Activated T-cell treated with anti-CD3 and anti-CD28 coated beads for 4 hours (primary cell): ENCODE measurements at places on chromosomes 6 and 20.

DNA sequence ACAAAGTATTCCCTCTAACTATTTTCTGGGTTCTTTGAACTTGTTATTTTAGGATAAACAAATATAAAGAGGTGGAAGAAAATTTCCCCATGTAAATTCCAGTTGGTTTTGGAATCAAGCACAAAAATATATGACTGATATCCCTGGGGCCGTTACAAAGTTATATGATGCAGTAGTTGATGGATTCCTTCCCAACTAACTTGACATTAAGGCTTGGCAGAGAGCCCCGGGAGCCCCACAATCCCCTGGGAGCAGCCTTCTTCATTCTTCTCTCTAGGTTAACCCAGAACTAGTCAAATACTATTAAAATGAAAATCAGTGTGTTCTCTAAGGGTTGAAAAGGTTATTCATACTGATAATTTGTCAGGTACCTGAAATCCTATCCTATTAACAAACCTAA is 508.9 kb upstream of the SOX4 start:
- DNase-seq, result no peak

GRCh38 chr6:52512199-52512598 is 64.7 kb downstream of the TRAM2 start:
- DNase-seq, result no peak

DNA sequence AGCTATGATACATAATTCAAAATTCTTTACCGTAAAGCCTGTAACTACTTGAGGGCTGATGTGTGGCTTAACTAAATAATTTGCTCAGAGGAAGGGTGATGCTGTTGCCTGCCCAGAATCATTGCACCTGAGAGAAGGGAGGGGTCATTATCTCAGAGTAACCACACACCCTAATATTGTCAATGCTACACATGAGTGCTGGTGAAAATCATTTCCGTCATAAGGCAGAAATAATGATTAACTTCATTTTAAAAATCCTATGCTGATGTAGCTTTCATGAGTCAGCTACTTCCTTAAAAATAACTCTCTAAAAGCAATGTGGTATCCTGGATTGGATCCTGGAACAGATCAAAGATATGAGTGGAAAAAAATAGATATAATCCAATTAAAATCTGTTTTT is 146.4 kb upstream of the FAM83B start:
- no peak for DNase-seq

GRCh38 chr6:141562186-141562811 is 570.4 kb upstream of the GJE1 start:
- DNase-seq, result no peak

- DNase-seq, result no peak
Observed at GRCh38 chr6:166442131-166442685, 59.5 kb upstream of the MPC1 start.

DNA sequence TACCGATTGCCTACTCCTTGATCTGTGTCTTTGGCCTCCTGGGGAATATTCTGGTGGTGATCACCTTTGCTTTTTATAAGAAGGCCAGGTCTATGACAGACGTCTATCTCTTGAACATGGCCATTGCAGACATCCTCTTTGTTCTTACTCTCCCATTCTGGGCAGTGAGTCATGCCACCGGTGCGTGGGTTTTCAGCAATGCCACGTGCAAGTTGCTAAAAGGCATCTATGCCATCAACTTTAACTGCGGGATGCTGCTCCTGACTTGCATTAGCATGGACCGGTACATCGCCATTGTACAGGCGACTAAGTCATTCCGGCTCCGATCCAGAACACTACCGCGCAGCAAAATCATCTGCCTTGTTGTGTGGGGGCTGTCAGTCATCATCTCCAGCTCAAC is 13.5 kb downstream of the CCR6 start:
- no peak for DNase-seq

DNA sequence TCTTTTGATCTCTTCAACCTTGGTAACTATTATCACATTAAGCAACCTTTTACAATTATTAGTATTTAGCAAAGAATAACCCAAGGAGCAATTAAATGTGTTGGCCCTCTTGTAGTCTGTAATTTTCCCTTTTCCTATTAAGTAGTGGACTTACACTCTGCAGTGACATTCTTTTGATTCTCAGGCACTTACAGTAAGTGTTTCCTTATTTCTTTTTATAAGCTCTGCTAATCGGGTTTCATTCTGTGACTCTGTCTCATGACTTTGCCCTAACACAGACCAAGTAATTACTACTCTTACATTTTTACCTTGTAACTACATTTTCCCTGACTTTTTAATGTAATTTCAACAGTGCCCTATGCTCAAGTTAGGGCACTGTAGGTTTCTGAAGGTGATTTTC is 104.0 kb upstream of the EPHA7 start:
- DNase-seq, result no peak
